Right lobe of liver (tissue), 6 donors: ENCODE measurements at places on chromosomes 13 and 19.

DNA sequence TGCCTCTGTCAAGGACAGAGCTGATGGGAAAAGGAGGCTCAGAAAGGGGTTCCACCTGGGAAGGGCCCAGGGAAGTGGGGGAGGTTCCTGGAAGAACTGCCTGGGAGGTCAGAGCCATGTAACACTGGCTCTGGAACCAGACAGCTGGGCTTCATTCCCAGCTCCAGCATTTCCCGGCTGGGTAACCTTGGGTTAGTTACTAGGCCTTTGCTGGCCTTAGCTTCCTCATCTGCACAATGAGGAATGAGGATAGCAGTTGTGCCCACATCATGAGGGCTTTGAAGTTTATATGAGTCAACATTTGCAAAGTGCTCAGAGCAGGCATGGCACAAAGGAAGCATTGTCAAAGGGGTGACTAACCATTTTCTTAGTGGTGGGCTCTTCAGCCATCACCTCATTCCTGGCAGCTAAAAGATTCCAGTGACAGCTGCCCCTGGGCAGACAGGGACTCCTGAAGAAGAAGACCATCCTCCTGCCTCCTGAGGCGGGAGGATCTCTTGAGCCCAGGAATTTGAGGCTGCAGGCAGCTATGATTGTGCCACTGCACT lies 1.7 kb upstream of the DNAJB1 start:
- H3K27ac ChIP-seq, result peak overlapping the region; percentile 96
- H3K4me3 ChIP-seq, result no peak overlapping the region
- H3K36me3 ChIP-seq, result peaks cover 18% of the 10 kb centered on the region

DNA sequence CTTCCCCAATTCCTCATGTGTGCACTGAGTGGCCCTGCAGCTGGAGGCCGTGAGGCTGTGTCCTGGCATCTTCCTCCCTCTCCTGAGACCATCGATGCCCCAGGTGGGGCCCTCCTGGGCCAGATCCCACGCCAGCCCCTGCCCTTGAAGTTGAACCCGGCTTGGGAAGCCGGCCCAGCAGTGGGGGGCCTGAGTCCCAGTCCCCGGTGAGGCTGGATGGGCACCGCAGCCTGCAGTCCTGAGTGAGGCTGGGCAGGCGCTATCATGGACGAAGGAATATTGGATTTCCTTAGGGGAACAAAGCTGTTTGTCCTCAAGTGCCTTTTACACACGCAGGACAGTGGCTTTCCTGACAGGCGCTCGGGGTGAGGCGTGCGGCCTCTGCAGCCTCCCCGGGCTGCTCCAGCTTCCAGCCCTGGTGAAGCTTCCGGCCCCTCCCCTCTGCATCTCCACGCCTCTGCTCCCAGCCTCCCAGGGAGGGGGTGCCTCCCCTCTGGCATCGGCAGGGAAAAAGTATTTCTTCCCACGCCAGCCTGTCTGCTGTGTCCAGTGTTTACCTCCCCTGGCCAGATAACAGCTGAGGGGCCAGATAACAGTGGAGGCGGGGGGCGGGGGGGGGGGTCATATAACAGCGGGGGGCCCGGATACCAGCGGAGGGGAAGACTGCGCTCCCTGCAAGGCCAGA lies 159.5 kb downstream of the KDM4B start:
- H3K4me1 ChIP-seq, result no peaks in the 10 kb centered on the region
- no peaks in the 10 kb centered on the region for H3K27me3 ChIP-seq
- peak; percentile 67 for DNase-seq
- H3K4me3 ChIP-seq, result no peak overlapping the region
- no peaks in the 10 kb centered on the region for H3K36me3 ChIP-seq
- no peak overlapping the region for H3K27ac ChIP-seq

DNA sequence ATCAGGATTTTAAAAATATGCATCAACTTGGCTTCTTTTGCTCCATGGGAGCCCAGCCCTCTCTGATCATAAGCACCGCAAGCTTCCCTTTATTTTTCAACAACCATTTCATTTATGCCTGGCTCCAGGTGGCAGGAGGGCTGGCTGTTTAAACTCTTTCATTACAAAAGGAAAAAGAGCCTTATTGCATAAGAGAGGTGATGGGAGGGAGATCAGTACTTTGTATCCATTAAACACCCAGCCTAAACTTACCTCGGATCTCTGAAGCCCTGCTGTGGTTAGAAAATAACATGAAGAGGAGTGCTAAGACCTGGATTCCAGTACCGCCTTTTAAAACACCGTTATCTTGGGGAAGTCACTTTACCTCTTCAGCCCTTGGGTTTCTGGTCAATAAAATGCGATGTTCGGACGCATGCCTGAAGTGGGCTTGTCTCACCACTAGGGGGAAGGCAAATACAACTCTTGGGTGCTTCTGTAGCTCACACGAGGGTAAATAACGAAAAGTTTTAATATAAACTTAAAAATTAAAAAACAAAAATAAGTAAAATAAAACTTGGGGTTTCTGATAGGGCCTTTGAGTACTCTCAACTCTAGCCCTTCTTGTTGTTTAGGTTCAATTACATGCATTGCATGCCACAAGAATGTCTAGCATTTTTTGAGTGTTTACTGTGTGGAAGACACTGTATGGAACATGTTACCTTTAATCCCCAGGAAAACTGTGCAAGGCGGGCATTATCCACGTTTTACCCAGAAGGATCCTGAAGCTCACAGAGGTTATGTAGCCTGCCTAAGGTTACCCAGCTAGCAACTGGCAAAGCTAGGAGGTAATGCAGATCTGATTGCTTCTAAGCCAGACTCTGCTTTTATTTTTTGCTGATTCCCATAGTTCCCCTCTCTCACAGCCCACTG lies 240.3 kb downstream of the LMO7 start:
- no peak overlapping the region for H3K27ac ChIP-seq
- no peak for DNase-seq
- H3K4me3 ChIP-seq, result no peak overlapping the region
- H3K36me3 ChIP-seq, result no peaks in the 10 kb centered on the region
- no peaks in the 10 kb centered on the region for H3K4me1 ChIP-seq

DNA sequence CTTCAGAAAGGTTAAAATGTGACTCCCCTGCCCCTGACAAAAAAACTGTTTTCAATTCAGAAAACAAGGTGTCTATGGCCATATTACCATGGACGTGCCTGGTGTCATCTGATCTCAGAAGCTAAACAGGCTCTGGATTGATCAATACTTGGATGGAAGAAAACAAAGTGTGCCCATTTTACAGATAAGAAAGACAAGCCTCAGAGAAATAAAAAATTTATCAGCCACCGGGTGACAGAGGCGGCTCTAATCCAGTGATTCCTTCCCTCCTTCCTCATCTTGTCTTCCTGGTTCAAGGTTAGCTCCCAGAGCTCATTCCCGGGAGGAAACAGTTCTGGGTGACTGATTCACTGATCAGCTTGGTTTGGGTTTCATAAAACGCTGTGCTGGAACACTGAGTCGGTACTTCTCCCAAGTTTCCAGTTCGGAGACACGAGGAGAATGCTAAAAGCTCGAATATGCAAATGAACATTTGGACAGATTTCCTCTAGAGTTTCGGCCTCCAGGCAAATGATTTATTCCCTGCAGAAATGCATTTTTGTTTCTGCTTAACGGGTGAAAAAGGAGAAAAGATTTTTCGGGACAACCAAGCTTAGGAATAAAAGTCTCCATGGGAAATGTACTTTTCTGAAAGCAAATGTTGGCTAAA lies 211.2 kb downstream of the UQCRFS1 start:
- H3K36me3 ChIP-seq, result no peaks in the 10 kb centered on the region
- H3K4me3 ChIP-seq, result no peak overlapping the region
- H3K27ac ChIP-seq, result no peak overlapping the region
- no peaks in the 10 kb centered on the region for H3K27me3 ChIP-seq

GRCh38 chr13:63199508-63199907 lies 1783.9 kb upstream of the PCDH20 start:
- H3K4me1 ChIP-seq, result no peaks in the 10 kb centered on the region
- no peaks in the 10 kb centered on the region for H3K27me3 ChIP-seq
- no peak overlapping the region for H3K27ac ChIP-seq
- H3K4me3 ChIP-seq, result no peak overlapping the region

- no peak overlapping the region for H3K4me3 ChIP-seq
- H3K27me3 ChIP-seq, result no peaks in the 10 kb centered on the region
- no peak overlapping the region for H3K27ac ChIP-seq
- no peak for DNase-seq
- H3K4me1 ChIP-seq, result no peaks in the 10 kb centered on the region
Observed at GRCh38 chr13:96984051-96984508, 10.2 kb downstream of the OXGR1 start.

GRCh38 chr13:43023289-43023963 lies at the start of gene DNAJC15:
Gene DNAJC15 (plus strand): TSS chr13:43023586. CDS start chr13:43023627, 41 bp downstream.
- peak; percentile 86 for DNase-seq
- no peaks in the 10 kb centered on the region for H3K27me3 ChIP-seq
- H3K4me1 ChIP-seq, result no peaks in the 10 kb centered on the region

DNA sequence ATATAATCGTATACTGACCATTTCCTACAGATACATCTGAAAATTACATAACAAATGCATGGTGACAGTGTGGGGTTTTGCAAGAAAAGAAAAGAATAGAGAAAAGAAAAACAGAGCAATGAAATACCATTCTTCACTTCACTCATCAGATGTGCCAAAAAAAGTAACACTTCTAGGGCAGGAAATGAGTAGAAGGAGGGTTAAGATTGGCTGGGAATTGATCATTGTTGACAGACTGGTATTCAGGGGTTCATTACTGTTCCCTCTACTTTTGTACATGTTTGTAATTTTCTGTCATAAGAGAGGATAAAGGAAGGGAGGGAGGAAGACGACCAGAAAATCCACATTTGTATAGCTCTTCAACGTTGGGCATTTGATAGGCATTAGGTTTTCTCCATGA lies 31.5 kb downstream of the ABCC4 start:
- no peaks in the 10 kb centered on the region for H3K27me3 ChIP-seq
- no peak overlapping the region for H3K27ac ChIP-seq
- no peaks in the 10 kb centered on the region for H3K36me3 ChIP-seq
- H3K4me1 ChIP-seq, result no peaks in the 10 kb centered on the region
- DNase-seq, result no peak

- no peak overlapping the region for H3K4me3 ChIP-seq
- no peaks in the 10 kb centered on the region for H3K36me3 ChIP-seq
Observed at GRCh38 chr19:11268783-11269267, 6.5 kb upstream of the DOCK6 start.
